ENCODE measurements at places on chromosomes 1 and 21.
A peak's percentile ranks its signal among the peaks of the same experiment; 100 is the strongest.

- no peak for DNase-seq
These were observed 154.6 kb downstream of the PLA2G4A start for GRCh38 chr1:186983327-186983726.

DNA sequence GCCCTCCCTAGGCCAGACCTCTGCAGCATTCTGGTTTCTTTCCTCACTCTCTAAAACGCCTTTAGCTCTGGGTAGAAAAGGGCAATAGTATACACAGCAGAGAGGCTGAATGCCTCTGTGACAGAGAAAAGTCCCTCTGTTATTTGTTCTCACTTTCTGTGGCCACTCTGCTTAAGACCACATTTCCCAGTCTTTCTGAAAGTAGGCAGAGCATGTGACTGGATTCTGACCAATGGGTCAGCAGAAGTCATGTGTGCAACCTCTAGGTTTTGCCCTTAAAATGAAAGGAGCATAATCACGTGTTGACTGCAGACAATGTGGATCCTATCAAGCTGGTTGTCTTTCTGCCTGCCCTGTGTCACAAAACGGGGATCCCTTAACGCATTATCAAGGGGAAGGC, 79.7 kb upstream of the MARK1 start:
- DNase-seq: peak; percentile 12

- DNase-seq: no peak
These were observed 147 bp downstream of the CLSTN1 start for GRCh38 chr1:9823693-9823942.

GRCh38 chr1:66035616-66036245, 243.0 kb downstream of the PDE4B start:
- no peak for DNase-seq

- peak; percentile 50 for DNase-seq
These were observed 27.3 kb upstream of the SPATA6 start for GRCh38 chr1:48499211-48499735.

DNA sequence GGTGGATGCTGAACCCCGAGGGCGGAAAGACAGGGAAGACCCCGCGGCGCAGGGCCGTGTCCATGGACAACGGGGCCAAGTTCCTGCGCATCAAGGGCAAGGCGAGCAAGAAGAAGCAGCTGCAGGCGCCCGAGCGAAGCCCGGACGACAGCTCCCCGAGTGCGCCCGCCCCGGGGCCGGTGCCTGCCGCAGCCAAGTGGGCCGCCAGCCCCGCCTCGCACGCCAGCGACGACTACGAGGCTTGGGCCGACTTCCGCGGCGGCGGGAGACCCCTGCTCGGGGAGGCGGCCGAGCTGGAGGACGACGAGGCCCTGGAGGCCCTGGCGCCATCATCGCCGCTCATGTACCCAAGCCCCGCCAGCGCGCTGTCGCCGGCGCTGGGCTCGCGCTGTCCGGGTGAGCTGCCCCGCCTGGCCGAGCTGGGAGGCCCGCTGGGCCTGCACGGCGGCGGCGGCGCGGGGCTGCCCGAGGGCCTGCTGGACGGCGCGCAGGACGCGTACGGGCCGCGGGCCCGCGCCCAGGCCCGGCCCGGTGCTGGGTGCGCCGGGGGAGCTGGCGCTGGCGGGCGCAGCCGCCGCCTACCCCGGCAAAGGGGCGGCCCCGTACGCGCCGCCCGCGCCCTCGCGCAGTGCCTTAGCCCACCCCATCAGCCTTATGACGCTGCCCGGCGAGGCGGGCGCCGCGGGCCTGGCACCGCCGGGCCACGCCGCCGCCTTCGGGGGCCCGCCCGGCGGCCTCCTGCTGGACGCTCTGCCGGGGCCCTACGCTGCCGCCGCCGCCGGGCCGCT, 20.7 kb downstream of the FOXO6 start:
- no peak for DNase-seq

GRCh38 chr1:35367914-35368313, 99.4 kb downstream of the ZMYM4 start:
- no peak for DNase-seq
